ENCODE measurements at places on chromosomes 12 and 14.

DNA sequence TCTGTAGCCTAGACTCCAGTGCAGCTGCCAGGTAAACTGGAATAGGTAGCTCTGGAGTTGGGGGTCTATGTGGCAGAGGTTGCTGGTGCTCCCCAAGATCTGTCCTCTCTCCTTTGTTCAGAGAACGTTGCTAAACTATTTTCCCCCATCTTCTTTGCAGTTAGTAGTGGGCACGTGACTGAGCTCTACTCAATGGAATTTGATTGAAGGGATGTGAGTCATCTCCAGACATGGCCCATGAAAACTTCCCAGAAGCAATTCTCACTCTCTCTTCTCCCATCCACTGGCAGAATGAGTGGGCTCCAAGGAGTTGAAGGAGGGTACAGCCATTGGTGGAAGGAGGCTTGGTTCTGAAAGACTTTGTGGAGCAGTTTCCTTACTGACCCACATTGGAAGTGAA, 44.0 kb downstream of the PAH start:
- no peak for DNase-seq

DNA sequence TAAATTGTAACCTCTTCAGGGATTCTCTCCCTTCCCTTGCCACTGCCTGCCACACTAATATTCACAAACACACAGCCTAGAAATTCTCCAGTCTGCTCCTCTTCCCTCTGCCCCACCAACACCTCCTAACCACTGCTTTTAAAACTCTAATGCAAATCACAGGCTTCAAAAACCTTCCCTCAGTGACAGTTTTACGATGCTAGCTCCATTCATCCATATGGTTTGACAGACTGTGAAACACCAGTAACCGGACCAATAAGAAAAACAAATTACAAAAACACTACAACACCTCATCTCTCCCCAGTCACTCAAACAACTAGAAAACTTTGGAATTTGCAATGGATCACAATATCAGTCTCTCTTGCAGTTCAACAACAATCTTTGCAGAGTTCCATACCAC, 5.7 kb downstream of the DPF3 start:
- no peak for DNase-seq

DNA sequence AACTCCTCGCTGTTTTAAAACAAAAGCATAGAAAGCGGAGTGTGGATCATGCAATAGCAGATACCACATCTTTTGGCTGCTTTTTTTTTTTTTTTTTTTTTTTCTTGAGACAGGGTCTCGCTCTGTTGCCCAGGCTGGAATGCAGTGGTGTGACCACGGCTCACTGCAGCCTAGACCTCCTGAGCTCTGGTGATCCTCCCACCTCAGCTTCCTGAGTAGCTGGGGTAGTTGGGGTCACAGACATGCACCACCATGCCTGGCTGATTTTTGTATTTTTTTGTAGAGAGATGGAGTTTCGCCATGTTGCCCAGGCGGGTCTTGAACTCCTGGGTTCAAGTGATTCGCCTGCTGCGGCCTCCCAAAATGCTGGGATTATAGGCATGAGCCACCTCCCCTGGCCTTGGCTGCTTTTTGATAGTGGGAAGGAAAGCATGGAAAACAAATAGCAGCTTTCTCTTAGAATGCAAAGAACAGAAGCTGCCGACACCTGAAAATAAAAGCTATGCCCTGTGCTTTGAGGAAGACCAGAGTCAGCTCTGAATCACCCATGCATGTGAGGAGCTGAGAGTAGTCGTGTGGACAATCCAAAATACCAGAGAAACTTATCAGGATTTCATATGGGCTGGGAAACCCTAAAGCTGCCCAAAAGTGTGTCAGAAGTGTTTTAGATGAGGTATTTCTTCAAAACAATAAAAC, 3.6 kb upstream of the ELK3 start:
- no peak for DNase-seq

DNA sequence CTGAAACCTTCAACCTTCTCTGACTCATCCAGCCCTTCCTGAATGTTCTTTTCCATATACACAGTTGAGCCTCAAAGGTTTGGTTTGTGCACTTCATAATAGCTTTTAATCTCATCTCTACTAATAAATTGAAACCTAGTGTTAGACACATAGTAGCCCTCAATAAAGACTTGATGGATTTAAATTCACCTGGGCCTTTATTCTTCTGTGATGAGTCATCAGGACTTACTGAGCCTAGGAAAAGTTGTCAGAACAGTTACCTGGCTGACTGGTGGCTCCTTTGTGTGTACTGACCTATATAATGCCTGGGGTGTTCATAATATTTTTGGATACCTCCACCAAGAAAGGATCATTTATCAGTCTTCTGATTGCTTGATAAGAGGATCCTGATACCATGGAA, 86.4 kb upstream of the NTF3 start:
- no peak for DNase-seq

DNA sequence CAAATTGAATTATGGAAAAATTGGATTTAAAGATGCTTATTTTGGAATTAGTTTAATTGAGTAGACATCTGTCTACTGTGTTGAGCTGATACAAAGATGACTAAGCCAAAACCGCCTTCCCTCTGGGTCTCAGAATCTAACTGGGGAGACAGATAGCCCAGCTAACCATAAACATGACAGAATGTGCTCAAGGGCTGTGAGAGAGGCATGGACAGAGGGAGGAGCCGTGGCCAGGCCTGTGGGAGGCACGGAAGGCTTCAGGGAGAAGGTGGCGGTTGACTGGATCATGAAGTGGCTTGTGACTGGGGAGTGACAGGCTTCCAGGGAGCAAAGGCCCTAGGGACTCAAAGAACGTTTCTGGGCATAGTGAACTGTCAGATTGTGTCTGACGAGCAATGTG, 74.6 kb downstream of the DACT1 start:
- no peak for DNase-seq

DNA sequence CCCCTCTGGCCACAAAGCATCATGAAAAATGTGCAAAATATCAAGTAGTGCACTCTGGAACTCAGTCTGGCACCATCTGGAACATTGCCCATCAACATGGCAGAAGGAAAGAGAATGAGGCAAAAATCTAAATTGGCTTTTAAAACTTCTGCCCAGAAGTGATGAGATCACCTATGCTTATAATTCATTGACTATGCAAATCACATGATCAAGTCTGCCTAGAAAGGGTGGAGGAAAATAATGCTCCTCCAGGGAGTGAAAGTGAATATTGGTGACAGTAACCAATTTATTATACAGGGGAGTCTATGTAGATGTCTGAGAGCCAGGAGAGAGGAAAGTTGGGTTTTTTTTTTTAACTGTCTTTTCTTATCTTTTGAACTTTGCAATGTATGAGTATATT, 73.3 kb upstream of the HIF1A start:
- DNase-seq, result no peak

GRCh38 chr14:67425608-67426007, 13.6 kb upstream of the PLEK2 start:
- DNase-seq, result no peak

GRCh38 chr14:54652188-54652587, 85.3 kb downstream of the SAMD4A start:
- no peak for DNase-seq

DNA sequence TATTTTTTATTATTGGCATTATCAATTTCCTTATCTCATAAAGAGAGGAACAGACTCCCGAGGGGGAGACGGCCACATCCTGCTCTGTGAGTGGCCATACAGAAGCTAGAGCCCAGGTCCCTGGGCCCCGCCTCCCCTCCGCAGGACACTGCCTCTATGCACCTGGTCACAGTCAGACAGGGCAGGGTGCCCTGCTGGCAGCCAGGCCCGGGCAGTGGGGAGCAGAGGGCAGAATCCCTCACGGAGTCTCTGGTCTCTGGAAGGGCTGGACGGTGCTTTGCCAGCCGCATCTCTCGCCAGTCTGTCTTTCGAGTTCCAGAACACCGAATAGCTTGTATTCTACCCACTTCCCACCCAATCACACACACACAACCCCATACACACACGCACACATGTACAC, 16.4 kb upstream of the CACNA2D4 start:
- no peak for DNase-seq

GRCh38 chr12:5912437-5913334, 32.4 kb downstream of the ANO2 start:
- DNase-seq, result no peak

GRCh38 chr14:29925736-29926135, 1.9 kb downstream of the PRKD1 start:
- no peak for DNase-seq

- no peak for DNase-seq
These were observed 133.5 kb downstream of the CPNE8 start for GRCh38 chr12:38771871-38772270.

DNA sequence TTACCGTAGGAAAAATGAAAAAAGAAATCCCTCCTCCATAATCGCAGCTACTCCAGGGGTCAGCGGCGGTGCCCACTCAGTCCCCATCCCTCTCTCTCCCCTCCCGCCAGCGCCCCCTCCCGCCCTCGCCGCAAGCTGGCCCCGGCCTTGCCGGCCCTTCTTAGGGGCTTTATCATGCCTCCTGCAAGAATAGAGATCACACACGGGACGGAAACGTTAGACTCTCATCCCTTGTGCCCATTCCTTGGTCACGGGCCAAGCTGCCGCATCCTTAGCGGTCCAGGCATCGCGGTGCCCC, 692 bp upstream of the COX14 start:
- no peak for DNase-seq

GRCh38 chr12:27105746-27106536, 23.6 kb upstream of the C12orf71 start:
- no peak for DNase-seq

Measured in cerebellar nuclear complex (tissue), 1 donor.